ENCODE measurements at places on chromosomes 2 and 18.

- no peak overlapping the region for H3K27ac ChIP-seq
- H3K27me3 ChIP-seq, result no peaks in the 10 kb centered on the region
- no peaks in the 10 kb centered on the region for H3K4me1 ChIP-seq
- no peak for DNase-seq
These were observed 111.4 kb downstream of the METTL4 start for GRCh38 chr18:2459886-2460285.

DNA sequence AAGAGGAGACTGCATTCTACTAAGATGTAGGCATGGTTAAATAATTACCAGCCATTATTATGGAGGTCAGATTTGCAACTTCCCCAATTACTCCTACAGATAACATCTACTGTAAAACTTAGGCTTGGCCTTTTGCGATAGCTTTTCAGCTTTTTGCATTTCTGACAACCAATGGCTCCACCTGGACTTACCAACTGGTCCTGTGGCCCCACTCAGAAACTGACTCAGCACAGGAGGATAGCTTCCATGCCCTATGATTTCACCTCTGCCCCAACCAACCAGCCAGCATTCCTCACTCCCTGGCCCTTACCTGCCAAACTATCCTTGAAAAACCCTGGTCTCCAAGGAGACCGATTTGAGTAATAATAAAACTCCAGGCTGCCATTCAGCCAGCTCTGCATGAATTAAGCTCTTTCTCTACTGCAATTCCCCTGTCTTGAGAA, 28.2 kb downstream of the TUBB6 start:
- no peaks in the 10 kb centered on the region for H3K27me3 ChIP-seq
- H3K36me3 ChIP-seq, result peaks cover 74% of the 10 kb centered on the region

- no peaks in the 10 kb centered on the region for H3K4me1 ChIP-seq
- no peak overlapping the region for H3K27ac ChIP-seq
- H3K4me3 ChIP-seq, result no peak overlapping the region
- no peaks in the 10 kb centered on the region for H3K27me3 ChIP-seq
- H3K36me3 ChIP-seq, result no peaks in the 10 kb centered on the region
These were observed 90.0 kb downstream of the ARHGAP15 start for GRCh38 chr2:143219266-143219665.

DNA sequence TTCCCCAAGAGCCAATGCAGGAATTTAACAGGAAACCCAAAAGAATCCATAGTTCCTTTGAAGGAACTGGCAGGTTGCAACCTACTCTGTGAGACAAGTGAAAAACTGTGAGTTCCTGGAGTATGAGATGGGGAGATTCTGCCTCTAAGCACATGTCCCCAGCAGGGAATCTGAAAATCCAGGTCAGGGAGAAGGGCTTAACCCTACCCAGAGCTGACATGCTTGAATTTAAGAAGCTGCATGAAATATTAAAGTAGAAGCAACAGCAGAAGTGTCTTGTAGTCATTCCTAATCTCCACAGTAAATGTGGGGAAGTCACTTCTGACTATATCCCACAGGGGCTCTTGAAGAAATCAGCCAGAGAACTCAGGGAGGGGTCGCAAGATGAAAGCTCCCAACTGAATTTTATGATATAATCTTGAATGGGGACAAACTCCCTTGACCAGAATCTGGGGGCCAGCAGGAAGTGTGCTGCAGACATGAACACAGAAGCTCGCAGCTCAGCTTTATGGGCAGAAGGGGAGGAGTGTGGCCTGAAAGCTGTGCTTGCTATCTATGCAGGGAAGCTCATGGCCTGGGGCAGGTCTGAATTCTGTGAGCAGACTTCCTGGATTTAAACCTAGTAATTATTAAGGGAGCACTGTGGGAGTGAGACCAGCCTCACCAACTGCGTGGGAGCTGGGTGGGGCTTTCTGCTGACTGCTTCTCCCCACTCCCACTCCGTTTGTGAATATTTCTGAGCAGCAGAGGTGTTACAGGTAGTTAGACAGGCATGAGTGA, 184.1 kb upstream of the KYNU start:
- H3K4me1 ChIP-seq, result no peaks in the 10 kb centered on the region
- H3K36me3 ChIP-seq, result no peaks in the 10 kb centered on the region
- H3K4me3 ChIP-seq, result no peak overlapping the region
- no peaks in the 10 kb centered on the region for H3K27me3 ChIP-seq
- H3K27ac ChIP-seq, result no peak overlapping the region

GRCh38 chr2:33497221-33497650, 20.8 kb downstream of the RASGRP3 start:
- H3K27me3 ChIP-seq, result peaks cover 3% of the 10 kb centered on the region
- no peak overlapping the region for H3K27ac ChIP-seq
- H3K4me1 ChIP-seq, result no peaks in the 10 kb centered on the region
- no peak for DNase-seq
- H3K36me3 ChIP-seq, result no peaks in the 10 kb centered on the region

- no peaks in the 10 kb centered on the region for H3K36me3 ChIP-seq
- H3K4me1 ChIP-seq, result peaks cover 12% of the 10 kb centered on the region
- no peak overlapping the region for H3K27ac ChIP-seq
- no peak overlapping the region for H3K4me3 ChIP-seq
These were observed 307.4 kb downstream of the NDUFA10 start for GRCh38 chr2:239717706-239718105.

GRCh38 chr2:118269408-118270051, 181.3 kb downstream of the INSIG2 start:
- H3K4me1 ChIP-seq, result no peaks in the 10 kb centered on the region
- H3K4me3 ChIP-seq, result no peak overlapping the region
- no peaks in the 10 kb centered on the region for H3K36me3 ChIP-seq
- DNase-seq, result no peak
- H3K27ac ChIP-seq, result no peak overlapping the region
- peaks cover 6% of the 10 kb centered on the region for H3K27me3 ChIP-seq

- H3K27ac ChIP-seq, result no peak overlapping the region
- H3K4me1 ChIP-seq, result no peaks in the 10 kb centered on the region
- H3K4me3 ChIP-seq, result no peak overlapping the region
These were observed 510.8 kb downstream of the TRIB2 start for GRCh38 chr2:13227578-13227977.

DNA sequence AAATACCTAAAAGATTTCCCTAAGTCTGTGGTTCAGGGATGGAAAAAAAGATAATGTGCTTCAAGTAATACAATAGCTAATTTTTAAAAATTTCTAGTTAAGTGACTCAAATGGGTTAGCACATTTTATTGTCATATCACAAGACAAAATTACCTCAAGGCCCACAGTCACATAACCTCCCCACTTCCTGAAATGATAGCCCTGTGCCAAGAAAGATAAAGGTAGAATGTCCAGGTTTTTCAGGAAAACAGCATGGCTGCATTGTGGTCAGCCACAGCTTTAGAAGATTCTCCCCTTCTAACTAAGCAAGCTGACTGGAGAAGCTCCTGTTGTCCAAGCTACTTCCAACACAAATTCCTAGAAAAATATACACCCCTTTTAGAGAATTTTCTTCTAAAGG, 127.1 kb upstream of the SLC35G4 start:
- H3K36me3 ChIP-seq, result no peaks in the 10 kb centered on the region
- no peaks in the 10 kb centered on the region for H3K27me3 ChIP-seq
- no peak for DNase-seq
- no peak overlapping the region for H3K27ac ChIP-seq
- H3K4me1 ChIP-seq, result no peaks in the 10 kb centered on the region

- H3K4me1 ChIP-seq, result no peaks in the 10 kb centered on the region
- H3K27me3 ChIP-seq, result no peaks in the 10 kb centered on the region
- DNase-seq, result no peak
- no peaks in the 10 kb centered on the region for H3K36me3 ChIP-seq
- H3K4me3 ChIP-seq, result no peak overlapping the region
These were observed 56.0 kb downstream of the UBE2E3 start for GRCh38 chr2:181036445-181036844.

GRCh38 chr2:24571828-24572442, 80.9 kb downstream of the NCOA1 start:
- no peaks in the 10 kb centered on the region for H3K36me3 ChIP-seq
- H3K4me3 ChIP-seq, result no peak overlapping the region
- no peak for DNase-seq
- H3K27me3 ChIP-seq, result no peaks in the 10 kb centered on the region

DNA sequence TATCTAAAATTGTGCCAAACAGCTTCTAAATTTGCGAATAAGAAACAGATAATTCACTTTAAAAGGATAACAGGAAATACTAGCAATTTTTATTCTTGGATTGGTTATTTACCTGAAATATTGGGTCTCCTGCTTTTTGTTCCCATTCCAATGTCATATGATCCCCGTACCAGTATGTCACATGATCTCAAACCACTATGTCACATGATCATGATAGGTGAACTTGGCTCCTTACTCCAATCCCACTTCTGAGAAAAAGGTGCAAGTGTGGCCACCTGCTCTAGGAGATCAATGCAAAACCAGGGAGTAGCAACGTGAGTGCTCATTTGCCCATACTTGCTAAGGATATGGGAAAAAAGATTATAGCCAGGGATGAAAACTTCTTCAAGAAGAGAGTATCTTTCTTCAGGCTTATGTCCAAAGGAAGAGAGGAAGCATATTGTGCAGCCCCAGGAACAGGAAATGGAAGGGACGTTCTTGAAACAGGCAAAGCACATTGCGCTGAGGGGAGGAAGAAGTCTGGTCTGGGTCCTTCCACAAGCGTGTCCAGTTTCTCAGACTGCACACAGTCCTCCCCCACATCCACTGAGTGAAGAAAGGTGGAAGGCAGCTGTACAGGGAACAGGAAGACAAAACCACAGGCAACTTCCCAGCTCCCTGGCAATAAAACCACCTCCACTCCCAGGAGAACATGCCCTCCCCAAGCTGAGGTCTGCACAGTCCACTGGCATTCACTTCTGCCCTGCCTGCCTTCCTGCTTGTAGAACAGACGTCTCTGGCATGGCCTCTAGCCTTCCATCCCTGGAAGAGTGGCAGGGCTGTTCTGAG, at the start of gene LYG2:
TSS of gene LYG2 (minus strand) at position 176 of the 828 bp plus-strand sequence. CDS start 1,406 bp downstream, outside the sequence.
- H3K27ac ChIP-seq, result no peak within 1 kb of the TSS
- no peaks in the 10 kb centered on the region for H3K36me3 ChIP-seq
- no peak for DNase-seq
- H3K4me1 ChIP-seq, result no peaks in the 10 kb centered on the region
- no peaks in the 10 kb centered on the region for H3K27me3 ChIP-seq
- H3K4me3 ChIP-seq, result no peak within 1 kb of the TSS

GRCh38 chr18:12554796-12555388, 103.0 kb downstream of the SPIRE1 start:
- no peak overlapping the region for H3K27ac ChIP-seq
- H3K4me3 ChIP-seq, result no peak overlapping the region
- H3K36me3 ChIP-seq, result no peaks in the 10 kb centered on the region
- DNase-seq, result no peak

GRCh38 chr2:102387763-102388546, 32.4 kb downstream of the IL18R1 start:
- DNase-seq, result no peak
- H3K27ac ChIP-seq, result no peak overlapping the region
- peaks cover 3% of the 10 kb centered on the region for H3K36me3 ChIP-seq
- no peaks in the 10 kb centered on the region for H3K27me3 ChIP-seq
- no peaks in the 10 kb centered on the region for H3K4me1 ChIP-seq
- H3K4me3 ChIP-seq, result no peak overlapping the region

DNA sequence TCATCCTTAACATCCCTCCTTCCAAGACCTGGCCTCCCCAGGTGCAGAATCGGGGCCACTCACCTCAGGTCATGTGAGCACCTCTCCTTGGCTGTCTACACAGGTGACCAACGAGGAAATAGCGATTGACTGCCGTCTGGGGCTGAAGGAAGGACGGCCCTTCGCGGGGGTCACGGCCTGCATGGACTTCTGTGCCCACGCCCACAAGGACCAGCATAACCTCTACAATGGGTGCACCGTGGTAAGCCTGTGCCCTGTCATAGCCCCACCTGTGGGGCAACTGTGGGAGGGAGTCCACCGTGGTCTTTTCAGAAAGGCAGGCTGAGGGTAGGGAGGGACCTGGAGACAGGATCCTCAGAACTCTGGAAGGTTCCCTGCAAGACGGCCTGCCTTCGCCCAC, 54.3 kb downstream of the BOLA3 start:
- no peak overlapping the region for H3K27ac ChIP-seq
- H3K27me3 ChIP-seq, result no peaks in the 10 kb centered on the region
- no peak for DNase-seq
- H3K36me3 ChIP-seq, result peaks cover 79% of the 10 kb centered on the region
- H3K4me1 ChIP-seq, result no peaks in the 10 kb centered on the region
- H3K4me3 ChIP-seq, result no peak overlapping the region

DNA sequence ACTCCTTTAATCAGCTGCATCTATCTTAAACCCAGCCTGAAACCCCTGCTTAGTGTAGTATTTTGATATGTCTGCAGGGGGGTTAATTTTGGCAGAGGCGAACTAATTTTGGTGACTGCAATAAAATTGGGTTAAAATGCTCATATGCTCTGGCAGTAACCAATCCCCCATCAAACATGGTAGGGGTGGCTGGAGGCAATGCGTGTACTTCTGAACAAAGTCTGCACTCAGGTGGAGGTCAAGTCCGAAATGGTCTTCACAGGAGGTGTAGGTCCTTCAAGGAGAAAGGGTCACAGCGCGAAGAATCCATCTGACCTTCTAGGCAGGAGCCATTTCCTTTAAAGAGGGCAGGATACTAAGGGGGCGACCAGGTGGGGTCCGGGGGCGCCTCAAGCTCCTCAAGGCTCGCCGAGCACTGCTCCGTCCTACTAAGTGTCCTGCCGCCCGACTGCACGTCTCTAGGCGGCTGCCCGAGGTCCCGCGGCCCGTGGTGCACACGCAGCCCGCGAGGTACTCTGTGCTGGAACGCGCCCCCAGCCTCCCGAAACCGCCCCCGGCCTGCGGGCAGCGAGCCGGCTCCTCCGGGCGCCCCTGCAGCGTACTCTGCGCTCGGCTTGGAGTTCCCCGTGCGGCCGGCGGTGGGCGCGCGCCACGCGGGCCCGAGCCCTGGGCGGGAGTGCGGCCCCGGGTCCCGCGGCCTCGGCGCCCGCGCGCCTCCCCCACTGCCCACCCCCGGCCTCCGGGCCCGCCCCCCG, 1.7 kb upstream of the LDLRAD4 start:
- H3K4me1 ChIP-seq, result peaks cover 49% of the 10 kb centered on the region
- peak overlapping the region; percentile 81 for H3K27ac ChIP-seq
- H3K36me3 ChIP-seq, result no peaks in the 10 kb centered on the region
- DNase-seq, result no peak

DNA sequence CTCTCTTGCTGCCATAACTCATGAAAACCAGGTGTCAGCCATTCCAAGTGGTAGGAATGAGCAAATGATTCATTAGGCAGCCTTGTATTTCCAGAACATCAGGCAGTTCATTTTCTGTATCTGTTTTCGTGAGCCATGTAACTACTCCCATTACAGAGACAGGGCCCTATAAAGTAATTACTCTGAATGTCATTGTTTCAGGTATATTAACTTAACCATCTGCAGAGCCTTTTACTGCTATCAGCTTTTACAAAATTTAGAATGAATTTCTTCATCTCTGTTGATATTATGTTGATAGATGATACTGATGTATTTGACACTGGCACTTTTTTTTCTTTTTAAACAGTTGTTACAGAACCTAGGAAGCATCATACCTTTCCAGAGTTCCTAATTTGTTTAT, 69.9 kb downstream of the MGAT5 start:
- H3K27me3 ChIP-seq, result no peaks in the 10 kb centered on the region
- no peak overlapping the region for H3K4me3 ChIP-seq
- peaks cover 15% of the 10 kb centered on the region for H3K4me1 ChIP-seq
- peaks cover 7% of the 10 kb centered on the region for H3K36me3 ChIP-seq

- no peaks in the 10 kb centered on the region for H3K27me3 ChIP-seq
- no peak overlapping the region for H3K27ac ChIP-seq
- no peak for DNase-seq
- H3K4me1 ChIP-seq, result no peaks in the 10 kb centered on the region
These were observed 80.0 kb upstream of the CPO start for GRCh38 chr2:206859330-206859739.

- H3K27me3 ChIP-seq, result no peaks in the 10 kb centered on the region
- no peak for DNase-seq
- H3K36me3 ChIP-seq, result no peaks in the 10 kb centered on the region
- no peaks in the 10 kb centered on the region for H3K4me1 ChIP-seq
These were observed 10.6 kb upstream of the SNTG2 start for GRCh38 chr2:939936-940601.

- no peak for DNase-seq
- no peaks in the 10 kb centered on the region for H3K4me1 ChIP-seq
- H3K36me3 ChIP-seq, result no peaks in the 10 kb centered on the region
- H3K27me3 ChIP-seq, result peaks cover 4% of the 10 kb centered on the region
These were observed 189.6 kb downstream of the MIB1 start for GRCh38 chr18:21930177-21930576.

Measured in suprapubic skin (tissue), 4 donors.